ENCODE measurements at places on chromosomes 7 and 10.

GRCh38 chr7:16234493-16235146, 186.7 kb downstream of the CRPPA start:
- DNase-seq: no peak

DNA sequence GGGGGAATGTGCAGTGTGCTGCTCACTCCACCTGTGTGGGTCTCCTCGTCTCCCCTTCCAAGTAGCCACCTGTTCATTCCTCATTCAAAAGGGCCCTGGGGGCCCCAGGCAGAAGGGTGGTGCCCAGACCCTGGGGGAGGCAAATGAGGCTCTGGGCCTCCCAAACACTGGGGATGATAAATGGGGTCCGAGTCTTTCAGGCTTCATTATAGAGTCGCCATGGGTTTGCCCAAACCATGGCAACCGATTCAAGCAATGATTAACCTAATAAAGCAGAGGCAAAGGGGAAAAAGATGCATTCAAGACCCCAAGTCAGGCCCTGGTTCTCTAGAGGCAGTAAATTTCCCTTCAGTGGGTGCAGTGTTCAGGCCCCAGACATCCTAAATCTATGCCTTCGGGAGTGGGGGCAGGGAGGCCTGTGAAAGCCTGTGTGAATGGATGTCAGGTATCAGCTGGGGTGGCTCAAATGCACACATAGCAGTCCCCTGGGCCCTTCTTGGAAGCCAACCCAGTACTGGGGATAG, 10.4 kb downstream of the NEUROG3 start:
- DNase-seq: no peak

GRCh38 chr10:90855126-90855525, 2.7 kb downstream of the HTR7 start:
- DNase-seq: no peak

DNA sequence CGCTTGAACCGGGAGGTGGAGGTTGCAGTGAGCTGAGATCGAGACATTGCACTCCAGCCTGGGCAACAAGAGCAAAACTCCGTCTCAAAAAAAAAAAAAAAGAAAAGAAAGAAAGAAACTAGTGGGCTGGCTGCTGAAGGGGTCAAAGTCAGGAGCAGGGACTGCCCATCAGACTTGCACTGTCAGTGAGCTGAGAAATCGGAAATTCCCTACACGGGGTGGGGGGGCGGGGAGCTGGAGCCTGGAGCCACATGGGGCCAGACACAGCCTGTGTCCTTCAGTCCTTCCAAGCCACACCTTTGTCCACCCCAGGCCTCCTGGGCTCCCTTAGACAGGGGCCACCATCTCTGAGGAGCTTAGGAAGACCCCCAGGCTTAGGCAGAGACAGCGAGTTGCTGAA, 34.5 kb downstream of the SRRM3 start:
- no peak for DNase-seq

- no peak for DNase-seq
These were observed 8.1 kb upstream of the CUZD1 start for GRCh38 chr10:122853665-122854313.

GRCh38 chr10:60718886-60719285, 59.4 kb upstream of the CDK1 start:
- DNase-seq: no peak

- no peak for DNase-seq
These were observed 60.4 kb downstream of the DNAJB6 start for GRCh38 chr7:157397036-157397720.

- DNase-seq: no peak
These were observed 108.8 kb upstream of the GSDME start for GRCh38 chr7:24866004-24866615.

DNA sequence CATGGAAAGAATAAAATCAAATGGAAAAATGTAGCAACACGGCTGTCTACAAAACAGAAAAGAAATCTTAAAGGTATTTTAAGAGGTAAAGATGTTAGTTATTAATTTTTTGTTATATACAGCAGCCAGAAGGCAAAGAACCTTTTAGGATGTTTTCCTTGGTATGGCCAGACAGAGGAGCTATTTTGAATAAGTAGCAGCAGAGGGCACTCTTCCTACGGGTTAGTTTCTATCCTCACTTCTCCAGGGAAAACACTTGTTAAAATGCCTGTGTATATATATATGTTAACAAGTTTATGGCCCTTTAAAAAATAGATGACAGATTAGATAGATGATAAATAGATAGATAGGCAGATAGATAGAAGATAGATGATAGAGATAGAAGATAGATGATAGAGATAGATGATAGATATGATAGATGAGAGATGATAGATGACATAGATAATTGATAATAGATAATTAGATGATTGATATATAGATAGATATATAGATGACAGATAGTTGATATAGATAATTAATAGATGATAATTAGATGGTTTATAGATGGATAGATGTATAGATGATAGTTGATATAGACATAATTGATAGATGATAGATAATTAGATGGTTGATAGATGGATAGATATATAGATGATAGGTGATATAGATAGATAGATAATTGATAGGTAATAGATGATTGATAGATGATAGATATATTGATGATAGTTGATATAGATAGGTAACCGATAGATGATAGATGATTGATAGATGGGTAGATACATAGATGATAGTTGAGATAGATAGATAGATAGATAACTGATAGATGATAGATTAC, 57.8 kb upstream of the WIPF3 start:
- no peak for DNase-seq

- DNase-seq: no peak
These were observed 64.9 kb upstream of the ADCY1 start for GRCh38 chr7:45509222-45509621.

GRCh38 chr10:50432211-50433009, 181.1 kb upstream of the ASAH2 start:
- no peak for DNase-seq

GRCh38 chr10:77571490-77571889, 66.1 kb downstream of the KCNMA1 start:
- DNase-seq: no peak

- no peak for DNase-seq
These were observed 7.9 kb downstream of the GPRIN2 start for GRCh38 chr10:46548498-46549090.

GRCh38 chr7:48741545-48741944, 182.8 kb upstream of the CDC14C start:
- DNase-seq: no peak

DNA sequence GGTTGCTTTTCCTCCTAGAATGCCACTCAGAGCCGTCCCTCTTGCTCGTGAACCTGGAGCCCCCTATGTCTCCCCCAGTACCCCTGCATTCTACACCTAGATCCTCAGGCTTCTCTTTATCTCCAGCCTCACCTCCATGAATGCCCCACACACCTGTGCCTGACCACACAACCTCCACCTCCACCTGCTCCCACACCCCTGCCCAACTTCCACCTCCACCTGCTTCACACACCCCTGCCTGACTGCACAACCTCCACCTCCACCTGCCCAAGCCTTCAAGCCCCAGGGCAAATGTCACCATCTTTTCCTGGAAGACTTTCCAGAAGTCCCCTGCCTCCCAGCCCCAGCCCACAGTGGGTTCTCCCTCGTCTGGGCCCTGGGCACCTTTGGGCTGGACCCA, 6.9 kb upstream of the LFNG start:
- no peak for DNase-seq

- no peak for DNase-seq
These were observed 168.2 kb downstream of the ETV1 start for GRCh38 chr7:13821152-13821787.

- DNase-seq: no peak
These were observed 287.6 kb downstream of the SORCS3 start for GRCh38 chr10:104928734-104929133.

DNA sequence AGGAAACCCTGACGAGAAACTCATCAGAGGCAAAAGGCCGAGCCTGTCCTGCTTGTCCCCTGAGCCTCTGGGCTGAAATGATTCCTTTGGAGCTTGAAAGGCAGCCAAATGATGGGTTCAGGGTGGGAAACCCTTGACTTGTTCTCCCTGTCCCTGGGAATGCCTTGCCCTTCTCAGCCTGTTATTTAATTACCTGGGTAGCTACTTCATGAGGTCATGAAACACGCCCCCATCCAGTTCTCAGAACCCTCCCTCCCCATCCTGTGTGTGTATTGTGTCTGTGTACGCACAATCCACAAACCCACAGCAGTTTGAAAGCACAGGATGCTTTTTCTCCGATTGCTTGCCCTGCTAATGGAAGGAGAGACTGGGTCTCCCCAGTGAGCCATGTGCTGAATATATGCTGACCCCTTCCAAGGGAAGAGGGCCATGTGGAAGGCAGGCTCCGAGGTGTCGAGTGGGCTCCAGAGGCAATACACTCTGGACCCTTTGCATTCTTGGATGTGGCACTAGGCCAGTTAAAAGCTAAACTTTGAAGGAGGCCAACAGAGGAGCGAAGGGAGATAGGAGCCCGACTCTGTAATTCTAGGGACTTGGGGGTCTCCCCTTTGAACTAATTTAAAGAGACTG, 10.6 kb downstream of the DUSP5 start:
- no peak for DNase-seq

Measured in stimulated activated CD4-positive, alpha-beta T cell treated with anti-CD3 and anti-CD28 coated beads, Interleukin-4, amount 100 ng/mL, for 1 hour (primary cell).